Skeletal muscle cell (primary cell): ENCODE measurements at places on chromosomes 5 and 9.

DNA sequence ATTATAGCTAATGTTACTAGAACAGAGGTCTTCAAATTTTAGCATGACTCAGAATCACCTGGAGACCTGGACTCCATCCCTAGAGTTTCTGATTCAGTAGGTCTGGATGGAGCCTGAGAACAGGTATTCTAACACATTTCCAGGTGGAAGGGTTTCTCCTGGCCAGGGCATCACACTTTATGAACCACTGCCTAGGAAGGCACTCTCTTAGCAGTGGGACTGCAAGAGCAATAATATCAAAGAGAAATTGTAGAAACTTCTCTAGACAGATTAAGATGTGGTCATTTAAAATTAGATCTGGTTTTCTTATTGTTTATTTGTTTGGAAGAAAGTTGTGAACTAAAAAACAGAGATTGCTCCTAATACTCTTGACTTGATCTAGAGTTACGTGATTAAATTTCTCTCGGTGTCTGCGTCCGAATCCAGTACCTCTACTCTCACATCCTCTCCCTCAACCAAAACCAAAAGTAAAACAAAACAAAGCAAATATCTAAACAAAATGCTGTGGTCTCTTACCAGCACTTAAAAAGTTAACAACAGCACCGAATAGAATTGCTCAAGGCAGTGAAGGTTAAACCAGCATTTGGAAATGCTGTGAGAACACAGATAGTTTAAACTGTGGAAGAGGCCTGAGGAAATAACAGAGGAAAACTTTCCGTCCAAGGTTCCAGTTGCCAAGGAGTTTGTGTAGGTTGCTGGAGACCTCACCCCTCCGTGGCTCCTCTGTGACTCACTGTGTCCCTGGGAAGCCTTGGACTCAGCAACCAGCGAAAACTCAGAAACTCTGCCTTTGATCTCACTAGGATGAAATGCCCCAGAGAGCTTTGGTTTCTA lies 193.4 kb downstream of the ARRDC3 start:
- peak; percentile 87 for DNase-seq

GRCh38 chr5:141742144-141742543 lies 60.1 kb upstream of the ARAP3 start:
- no peak for DNase-seq

DNA sequence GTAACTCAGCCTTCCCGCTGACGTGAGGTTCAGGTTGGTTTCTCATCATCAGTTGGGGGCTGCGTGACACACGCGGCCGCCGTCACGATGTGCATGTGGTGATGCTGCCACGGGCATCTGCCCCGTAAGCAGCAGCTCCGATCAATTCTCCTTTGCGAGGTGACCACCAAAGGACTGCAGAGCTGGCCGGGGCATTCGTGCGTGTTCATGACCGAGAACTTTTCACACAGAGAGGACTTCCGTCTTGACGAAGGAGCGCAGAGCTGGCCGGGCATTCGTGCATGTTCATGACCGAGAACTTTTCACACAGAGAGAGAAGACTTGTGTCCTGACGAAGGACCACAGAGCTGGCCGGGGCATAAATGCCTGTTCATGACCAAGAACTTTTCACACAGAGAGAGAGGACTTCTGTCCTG lies 3.8 kb upstream of the LCN1 start:
- DNase-seq: no peak

DNA sequence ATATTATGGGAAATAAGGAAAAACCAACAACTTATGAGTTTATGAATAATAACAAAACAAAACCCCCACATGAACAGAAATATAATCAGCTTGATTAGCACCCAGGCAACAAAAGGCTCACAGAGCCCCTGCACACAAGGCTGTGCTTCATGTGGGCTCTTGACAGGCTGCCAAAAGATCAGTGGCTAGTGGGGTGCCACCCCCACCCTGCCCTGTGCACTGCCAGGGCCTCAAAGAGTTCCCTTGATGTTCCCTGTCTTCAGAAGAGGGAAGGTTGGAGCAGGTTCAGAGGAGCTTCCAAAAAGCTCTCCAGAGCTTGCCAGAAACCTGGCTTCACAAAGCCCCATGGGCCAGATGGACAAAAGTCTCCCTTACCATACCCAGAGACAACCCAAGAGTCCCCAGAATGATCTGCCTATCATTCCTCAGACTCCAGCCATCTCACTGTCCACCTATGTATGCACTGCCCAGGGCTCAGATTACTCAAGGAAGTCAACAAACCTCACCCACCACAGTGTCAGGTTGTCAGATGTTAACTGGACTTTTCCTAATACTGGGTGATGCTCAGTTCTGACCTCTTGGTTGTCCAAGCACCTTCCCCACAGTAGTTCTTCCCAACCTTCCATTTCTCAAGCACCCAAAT lies 87.5 kb downstream of the SIL1 start:
- DNase-seq: no peak

GRCh38 chr5:173967241-173967640 lies 21.7 kb upstream of the C5orf47 start:
- no peak for DNase-seq
